GM20000 (cell line): ENCODE measurements at places on chromosomes 13 and 19.

DNA sequence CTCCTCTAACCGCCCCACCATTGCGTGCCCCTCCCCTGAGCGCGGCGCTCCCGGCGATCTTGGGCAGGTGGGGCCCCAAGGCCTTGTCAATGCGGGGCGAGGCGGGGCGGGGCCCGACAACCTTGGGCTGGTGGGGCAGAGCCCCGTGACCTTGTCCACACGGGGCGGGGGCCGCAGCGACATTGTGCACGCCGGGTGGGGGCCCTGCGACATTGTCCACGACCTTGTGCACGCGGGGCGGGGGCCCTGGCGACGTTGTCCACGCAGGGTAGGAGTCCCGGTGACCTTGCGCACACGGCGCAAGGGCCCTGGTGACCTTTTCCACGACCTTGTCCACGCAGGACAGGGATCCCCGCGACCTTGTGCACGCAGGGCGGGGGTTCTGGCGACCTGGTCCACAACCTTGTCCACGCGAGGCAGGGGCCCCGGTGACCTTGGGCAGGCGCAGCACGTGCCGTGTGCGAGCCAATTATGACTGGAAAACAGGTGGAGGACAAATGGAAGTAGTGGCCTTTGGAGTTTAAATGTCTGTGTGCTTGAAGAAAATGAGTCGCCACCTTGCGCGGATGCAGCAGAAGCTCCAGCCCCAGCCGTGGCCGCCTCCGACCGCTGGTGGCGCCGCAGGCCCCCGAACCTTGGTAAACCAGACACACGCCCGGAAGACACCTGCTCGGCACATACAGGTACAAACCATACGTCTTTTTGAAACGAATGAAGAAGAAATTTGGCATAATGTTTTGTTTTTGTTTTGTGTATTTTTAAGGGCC is 62.6 kb downstream of the LATS2 start:
- DNase-seq, result no peak

DNA sequence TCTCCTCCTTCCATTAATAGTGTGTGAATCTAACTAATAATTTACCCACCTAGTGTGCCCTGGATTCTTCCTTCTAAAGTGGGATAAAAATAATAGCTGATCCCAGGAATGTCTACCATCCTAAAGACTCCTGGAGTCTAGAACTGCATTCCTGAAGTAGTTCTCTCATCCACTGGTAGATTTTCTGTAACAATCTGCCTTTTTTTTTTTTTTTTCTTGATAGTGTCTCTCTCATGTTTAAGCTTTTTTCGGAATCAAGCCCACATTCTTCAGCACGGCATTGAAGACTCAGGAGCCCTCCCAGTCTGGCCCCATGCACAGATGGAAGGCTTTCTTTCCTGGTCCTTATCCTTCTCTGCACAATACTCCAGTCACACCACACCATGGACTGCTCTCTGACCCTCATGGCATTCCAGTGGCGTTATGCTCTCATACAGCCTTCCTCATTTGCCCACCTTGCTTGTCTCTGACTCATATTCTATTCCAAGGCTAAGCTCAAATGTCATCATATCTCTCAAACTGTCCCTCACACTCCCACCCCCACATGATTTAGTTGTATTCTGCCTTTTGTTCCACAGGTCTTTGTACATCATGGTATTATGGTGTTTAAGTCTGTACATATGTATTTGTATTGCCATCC is 68.7 kb upstream of the FRY start:
- no peak for DNase-seq

GRCh38 chr19:51598159-51598915 is 27.3 kb downstream of the ZNF175 start:
- no peak for DNase-seq

DNA sequence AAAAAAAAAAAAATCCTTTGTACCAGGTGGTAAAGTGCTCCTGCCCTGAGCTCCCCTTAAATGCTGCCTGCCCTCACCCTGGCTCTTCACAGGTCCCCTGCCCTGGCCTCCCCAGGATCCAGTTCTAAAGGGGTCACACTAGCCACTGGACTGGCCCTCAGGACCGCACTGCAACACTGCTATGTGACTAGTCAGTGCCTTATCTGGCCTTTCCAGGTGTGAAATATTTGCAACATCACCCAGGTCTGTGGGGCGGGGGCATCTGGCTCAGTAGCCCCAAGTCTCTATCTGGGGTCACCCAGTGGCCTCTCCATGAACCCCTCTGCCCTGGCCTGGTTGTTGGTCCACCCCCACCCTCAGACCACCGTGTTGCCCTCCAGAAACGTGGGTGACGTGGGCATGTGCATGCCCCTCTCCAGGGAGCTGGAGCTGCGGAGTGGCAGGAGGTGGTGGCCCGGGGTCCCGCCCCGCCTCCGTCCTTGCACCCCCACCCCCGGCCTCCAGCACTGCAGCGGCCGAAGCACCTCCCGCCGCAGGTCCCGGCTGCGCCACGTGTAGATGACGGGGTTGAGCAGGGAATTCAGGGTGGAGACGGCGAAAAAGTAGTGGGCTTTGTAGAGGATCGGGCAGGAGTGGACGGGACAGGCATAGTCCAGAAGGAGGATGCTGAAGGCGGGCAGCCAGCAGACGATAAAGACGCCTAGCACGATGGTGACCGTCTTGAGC is 7.5 kb downstream of the S1PR2 start:
- no peak for DNase-seq

- DNase-seq, result no peak
Observed at GRCh38 chr19:51808333-51808986, 13.5 kb downstream of the FPR3 start.

GRCh38 chr13:34086281-34086680 is 268.3 kb downstream of the RFC3 start:
- DNase-seq, result peak; percentile 10

DNA sequence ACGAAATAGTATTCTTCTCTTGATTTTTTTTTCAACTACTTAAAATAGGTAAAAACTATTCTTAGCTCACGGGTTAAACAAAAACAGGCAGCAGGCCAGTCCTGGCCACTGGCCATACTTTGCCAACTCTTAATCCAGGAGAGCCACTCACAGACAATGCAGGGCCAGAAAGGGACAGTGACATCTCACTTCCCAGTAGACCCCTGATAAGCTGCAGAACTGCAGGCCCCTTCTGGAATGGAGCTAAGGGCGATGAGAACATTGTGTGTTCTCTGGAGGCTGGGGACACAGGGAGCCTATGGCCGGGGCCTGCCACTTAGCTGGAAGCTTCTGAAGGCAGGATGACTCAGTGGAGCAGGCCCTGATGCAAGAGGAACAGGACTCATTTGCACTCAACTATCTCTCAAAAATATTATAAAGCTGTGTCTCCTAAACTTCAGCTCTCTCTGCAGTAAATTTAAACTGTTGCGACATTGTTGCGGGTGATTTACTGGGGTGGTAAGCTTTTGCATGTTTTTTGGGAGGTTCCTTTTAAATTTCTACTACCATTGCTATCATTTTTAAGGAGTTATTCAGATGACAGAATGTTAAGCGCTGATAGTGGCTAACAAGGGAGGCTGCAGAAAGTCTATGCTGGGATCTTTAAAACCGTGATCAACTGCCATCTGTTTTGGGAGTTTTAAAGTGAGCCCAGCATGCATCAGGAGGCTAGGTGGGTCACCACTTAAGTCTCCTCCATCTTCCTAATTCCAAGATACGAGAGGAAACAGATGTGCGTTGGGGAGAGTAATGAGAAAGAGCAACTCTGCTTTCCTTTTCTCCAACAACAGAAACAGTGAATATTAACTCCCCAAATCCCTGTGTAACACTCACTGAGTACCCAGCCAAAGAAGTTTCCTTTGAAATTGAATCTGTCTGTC is 33.2 kb upstream of the KATNAL1 start:
- no peak for DNase-seq

- no peak for DNase-seq
Observed at GRCh38 chr13:111388851-111389500, 68.5 kb downstream of the TEX29 start.

GRCh38 chr19:4374498-4375163 is 25.7 kb downstream of the SH3GL1 start:
- DNase-seq, result no peak

- no peak for DNase-seq
Observed at GRCh38 chr19:17419154-17419620, 660 bp upstream of the MVB12A start.

DNA sequence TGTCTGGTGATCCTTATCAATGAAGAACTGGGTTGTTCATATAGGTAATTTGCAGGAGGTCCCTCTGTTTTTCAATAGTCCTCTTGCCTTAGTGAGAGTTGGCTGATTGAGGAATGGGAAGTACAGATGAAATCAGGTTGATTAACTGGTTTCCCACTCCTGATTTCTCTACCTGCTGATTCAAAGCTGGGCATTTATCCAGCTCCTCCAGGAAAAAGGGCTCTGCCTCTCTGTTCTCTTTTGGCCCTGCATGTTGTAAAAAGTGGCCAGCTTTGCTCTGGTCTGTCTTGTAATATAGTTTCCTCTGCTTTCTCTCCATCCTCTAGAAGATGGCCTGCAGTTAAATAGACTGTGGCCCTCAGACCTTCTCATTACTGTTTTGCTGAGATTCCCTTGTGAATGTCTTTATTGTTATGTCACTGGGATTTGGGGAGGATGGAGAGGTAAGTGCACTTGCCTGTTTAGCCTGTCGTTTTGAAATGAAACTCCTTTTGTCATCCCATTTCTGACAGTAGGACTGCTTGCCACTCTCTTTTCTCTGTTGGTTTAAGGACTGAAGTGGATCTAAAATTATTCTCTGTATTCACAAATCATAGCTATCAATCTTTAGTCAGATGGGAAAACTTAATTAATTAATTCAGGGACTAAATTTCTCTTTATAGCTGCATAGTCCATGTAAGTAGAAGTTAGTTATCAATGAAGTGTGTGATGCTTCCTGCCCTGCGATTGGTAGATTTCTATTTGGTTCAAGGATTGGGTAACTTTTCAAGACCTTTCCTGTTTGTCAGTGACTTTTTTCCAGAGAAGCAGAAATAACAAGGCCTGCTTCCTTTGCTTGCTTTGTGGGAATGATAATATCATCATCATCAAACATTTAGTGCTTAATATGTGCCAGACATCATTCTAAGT is 28.5 kb downstream of the GARRE1 start:
- DNase-seq, result no peak

DNA sequence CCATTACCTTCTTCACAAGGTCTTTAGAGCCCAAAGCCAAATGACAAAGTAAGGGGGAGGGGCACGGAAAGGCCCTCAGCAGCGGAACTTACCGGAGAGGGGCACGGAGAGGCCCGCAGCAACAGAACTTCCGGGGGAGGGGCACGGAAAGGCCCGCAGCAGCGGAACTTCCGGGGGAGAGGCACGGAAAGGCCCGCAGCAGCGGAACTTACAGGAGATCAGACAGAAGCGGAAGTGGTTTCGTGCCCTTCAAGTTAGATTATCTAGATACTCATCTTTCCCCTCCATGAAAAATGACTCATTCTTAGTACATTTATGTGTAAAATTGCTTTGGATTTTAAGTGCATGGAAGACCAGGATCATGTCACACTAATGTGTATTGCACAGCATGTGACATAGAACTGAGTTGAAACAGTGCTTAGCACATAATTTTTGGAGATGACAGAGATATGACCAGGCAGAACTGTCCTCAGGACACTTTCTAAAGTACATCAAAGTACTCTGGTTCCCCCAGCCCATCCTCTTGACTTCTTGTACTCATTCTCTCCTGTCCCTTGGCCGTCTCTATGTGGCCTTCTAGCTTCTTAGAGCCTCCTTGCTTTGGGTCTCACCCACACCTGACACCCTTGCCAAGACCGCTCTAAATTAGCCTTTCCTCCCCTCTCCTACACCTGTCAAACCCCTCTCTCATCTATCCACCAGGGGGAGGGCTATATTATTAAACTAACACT is 25.7 kb upstream of the TPTE2 start:
- DNase-seq, result peak; percentile 72

DNA sequence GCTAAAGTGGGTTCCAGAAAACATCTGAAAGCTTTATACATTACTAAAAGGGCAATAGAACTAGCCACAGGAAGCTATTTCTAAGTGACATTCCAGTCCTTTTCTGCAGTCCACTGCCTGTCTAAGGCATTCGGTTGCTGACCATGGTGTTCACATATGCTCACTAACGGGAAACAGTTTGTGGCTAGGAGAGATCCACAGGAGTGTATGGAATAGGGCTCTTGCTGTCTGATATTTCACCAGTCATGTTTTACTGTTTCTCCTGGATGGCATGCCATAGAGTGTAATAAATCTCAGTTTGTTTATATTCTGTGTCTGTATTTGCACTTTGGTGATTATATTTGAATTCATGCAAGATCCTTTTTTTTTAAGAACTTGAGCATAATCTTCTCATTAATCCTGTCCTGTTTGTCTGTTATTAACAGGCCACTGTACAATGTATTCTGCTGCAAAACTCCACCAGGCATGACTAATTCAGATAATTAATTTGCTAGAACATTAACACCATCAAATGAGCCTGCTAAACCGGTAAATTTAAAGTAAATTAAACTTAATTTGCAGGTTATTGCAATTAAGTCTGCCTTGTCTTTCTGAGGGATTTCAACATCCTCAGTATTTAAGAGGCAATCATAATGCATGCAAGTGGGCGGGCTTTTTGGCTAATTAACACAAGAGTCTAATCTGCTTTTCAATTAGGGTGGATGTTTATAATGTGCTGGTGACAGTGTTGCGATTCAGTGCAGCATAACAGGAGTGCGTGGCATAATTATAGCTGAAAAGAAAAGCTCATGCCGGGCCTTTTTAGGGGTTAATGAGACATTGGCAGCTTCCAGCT is 201.3 kb downstream of the POU4F1 start:
- DNase-seq, result no peak
